Stimulated activated CD4-positive, alpha-beta T cell treated with anti-CD3 and anti-CD28 coated beads, Interleukin-1b, Interleukin-23, amount 100 ng/mL, for 1 hour (primary cell): ENCODE measurements at places on chromosomes 11 and 22.
A peak's percentile ranks its signal among the peaks of the same experiment; 100 is the strongest.

GRCh38 chr11:119482521-119483011, 59.6 kb upstream of the THY1 start:
- no peak for DNase-seq

DNA sequence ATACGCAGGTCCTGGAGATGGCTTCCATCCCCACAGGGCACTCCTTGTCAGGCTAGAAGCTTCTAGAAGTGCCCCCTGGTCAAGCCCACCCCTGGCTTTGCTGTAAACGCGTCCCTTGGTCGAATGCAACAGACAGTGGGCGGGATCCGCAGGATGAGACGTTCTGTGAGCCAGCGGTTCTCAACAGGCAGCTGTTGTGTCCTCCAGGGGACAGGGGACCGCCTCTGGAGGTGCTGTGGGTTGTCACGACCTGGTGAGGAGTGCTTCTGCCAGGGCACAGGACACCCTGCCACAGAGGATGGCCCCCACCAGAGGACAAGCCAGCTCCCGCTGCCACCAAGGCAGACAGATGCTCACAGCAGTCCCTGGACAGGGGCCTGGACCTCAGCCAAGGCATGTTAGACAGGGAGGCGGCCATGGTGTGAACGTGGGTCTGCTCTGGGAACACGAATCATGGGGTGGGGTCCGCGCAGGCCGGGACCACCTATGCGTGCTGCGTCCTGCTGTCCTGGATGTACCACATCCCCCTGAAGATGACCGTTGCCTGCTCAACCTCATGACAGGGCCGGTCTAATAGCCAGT, 11.7 kb downstream of the CRELD2 start:
- no peak for DNase-seq

DNA sequence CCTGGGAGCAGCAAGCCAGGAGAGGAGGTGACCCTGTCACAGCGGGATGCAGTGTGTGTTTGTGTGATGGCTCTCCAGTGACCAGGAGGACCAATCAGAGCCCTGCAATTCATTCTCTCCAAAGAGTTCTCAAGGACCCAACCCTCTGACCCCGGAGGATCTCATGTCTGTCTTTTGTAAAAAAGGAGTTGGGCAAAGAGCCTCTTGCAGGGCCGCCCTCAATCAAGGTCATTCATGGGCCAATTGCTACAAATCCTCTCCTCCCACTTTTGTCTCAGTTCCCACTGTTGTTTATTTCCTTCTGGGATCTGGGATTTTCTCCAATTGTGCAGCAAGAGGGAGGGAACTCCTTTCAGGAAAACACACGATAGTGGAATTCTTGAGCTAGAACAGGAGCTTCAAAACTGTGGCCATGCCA, 4.0 kb downstream of the TECTA start:
- DNase-seq: no peak

GRCh38 chr11:74443071-74443864, 24.1 kb downstream of the KCNE3 start:
- no peak for DNase-seq

DNA sequence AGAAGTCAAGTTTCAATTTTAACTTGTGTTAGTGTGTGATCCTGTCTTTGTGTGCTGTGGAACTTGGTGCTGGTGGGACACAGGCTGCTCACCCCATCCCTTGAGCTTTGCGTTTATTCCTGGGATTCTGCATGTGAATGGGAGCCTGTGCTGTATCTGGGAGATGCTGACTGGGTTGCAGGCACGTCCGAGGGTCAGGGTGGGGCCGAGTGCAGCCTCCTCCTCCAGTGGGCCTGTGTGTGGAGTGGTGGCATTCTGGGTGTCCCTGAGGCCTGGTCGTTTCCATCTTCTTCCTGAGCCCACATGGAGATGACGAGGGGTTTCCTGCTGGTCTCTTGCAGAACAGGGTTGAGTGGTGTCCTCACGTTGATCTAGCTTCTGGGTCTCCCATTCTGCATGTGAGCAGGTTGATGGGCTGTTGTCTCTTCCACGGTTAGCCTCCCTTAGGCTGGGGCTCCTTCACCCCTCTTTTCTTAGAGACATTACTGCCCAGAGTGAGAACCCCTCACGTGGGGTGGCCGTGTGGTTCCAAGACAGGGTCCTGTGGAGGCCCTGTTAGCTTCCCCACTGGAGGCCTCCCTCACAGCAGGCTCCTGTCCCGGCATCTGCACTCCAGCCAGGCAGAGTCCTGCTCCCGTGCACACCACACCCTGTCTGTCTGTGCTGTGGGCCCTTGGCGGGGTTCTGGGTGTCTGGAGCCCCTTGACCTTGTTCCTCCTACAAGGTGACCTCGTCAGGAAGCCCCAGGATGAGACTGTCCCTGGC, 4.9 kb downstream of the PTDSS2 start:
- DNase-seq: no peak

GRCh38 chr11:3933165-3933628, 77.7 kb downstream of the STIM1 start:
- DNase-seq: no peak

- no peak for DNase-seq
Measured at GRCh38 chr11:8107642-8108041, 26.6 kb downstream of the TUB start.

- DNase-seq: peak; percentile 36
Measured at GRCh38 chr11:44893846-44894617, 56.7 kb downstream of the TP53I11 start.

DNA sequence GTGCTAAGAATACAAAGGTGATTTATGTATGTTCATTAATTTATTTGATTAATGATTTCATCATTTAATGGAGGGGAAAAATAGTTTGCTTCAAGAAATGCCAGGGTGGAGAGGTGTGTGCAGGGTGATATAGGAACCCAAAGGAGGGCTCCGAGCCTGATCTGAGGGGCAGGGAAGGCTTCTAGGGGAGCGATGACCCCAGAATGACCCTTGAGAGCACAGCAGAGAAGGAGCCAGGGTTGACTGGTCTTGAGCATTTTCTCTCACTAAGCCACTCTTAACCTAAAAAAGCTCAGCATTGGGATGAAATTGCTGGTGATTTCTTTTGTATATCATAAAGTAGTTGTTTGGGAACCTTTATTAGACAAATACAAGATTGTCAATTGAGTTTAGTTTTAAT, 35.1 kb downstream of the HIPK3 start:
- no peak for DNase-seq

GRCh38 chr11:8258784-8259183, 4.9 kb downstream of the LMO1 start:
- DNase-seq: no peak

GRCh38 chr22:28407645-28408044, 272.0 kb downstream of the TTC28 start:
- DNase-seq: no peak

- no peak for DNase-seq
Measured at GRCh38 chr11:76663912-76664440, 6.6 kb downstream of the LRRC32 start.

- DNase-seq: no peak
Measured at GRCh38 chr22:38570779-38571364, 889 bp upstream of the DMC1 start.

- no peak for DNase-seq
Measured at GRCh38 chr22:43237280-43237679, 50.3 kb upstream of the TTLL12 start.

- no peak for DNase-seq
Measured at GRCh38 chr11:91261513-91261912, 963.1 kb upstream of the FAT3 start.

- DNase-seq: peak; percentile 75
Measured at GRCh38 chr22:41092023-41092817, at the start of gene EP300. Gene EP300, plus strand, starts transcription at chr22:41092592. Its CDS starts 413 bp downstream, at chr22:41093005.

DNA sequence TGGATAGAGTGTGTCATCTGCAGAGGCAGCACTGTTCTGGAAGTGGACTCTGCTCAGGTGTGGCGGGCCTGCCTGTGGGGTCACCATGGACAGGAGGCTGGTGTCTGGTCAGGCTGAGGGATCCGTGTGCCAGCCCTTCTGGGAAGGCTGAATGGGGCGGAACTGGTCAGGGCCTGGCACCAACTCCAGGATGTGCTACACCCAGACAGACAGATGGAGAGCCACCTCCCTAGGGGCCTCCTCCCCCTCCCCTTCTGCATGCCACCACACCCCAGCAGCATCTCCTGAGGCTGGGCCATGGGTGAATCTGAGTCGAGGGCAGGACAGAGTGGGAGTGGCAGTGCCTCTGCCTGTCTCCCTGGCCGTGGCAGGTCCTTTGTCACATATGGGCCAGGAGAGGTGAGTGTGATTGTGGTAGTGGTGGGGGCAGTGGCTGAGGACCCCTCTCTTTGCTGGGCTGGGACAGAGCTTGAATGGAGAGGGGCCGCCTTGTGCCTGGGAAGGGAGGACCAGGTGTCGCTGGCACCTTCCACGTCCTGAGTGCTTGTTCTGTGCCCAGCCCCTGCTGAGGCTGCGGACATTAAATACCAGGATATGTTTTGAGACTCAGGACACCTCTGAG, 29.1 kb downstream of the ST3GAL4 start:
- DNase-seq: no peak

GRCh38 chr11:93906486-93906885, 56.1 kb upstream of the VSTM5 start:
- DNase-seq: no peak

DNA sequence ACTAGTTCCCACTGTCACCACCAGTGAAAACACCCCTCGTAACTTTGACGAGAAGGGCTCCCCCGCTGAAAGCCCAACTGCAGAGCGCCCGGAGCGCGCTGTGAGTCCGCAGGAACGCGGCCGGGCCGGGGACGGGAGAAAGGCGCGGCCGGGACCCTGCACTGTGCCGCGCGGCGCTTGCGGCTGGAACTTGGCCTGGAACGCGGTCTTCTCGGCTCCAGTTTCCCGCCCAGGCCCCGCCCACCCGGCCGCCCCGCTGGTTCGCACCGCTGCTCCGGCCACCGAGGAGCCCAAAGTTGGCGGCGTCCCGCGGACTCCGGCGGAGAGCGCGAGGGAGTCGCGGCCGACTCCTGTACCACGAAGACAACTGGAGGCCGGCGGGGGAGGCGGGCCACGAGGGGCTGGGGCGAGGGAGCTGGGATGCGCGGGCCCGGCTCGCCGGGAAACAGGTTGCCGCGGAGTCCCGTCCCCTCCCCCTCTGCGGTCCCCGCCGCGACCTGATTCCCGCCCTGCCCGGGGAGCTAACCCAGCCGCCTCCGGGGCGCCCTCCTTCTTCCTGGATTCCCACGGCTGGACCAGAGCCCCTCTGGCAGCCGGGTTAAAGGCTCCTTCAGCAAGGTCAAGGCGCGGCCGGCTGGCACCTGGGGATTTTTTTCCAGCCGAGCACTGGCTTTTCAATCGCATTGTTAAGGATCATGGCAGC, 3.4 kb downstream of the TENM4 start:
- DNase-seq: no peak

- no peak for DNase-seq
Measured at GRCh38 chr11:44737245-44738085, 10.7 kb downstream of the TSPAN18 start.

- DNase-seq: no peak
Measured at GRCh38 chr22:37618072-37618656, 9.5 kb downstream of the GGA1 start.

GRCh38 chr11:119486691-119487259, 63.8 kb upstream of the THY1 start:
- DNase-seq: no peak

GRCh38 chr22:46122980-46123693, 27.2 kb upstream of the PPARA start:
- DNase-seq: no peak

DNA sequence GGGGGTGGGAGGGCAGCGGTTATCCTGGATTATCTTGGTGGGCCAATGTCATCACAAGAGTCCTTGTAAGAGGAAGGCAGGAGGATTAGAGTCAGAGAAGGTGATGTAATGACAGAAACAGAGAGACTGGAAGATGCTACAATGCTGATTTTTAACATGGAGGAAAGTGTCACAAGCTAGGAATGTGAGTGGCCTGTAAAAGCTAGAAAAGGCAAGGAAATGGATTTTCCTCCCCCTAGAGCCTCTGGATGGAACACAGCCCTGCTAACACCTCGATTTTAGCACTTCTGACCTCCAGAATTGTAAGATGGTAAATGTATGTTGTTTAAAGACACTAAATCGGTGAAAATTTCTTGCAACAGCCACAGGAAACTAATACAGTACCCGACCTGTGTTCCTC, 109.3 kb downstream of the MN1 start:
- DNase-seq: no peak

GRCh38 chr22:43833286-43834240, 21.5 kb upstream of the EFCAB6 start:
- no peak for DNase-seq

DNA sequence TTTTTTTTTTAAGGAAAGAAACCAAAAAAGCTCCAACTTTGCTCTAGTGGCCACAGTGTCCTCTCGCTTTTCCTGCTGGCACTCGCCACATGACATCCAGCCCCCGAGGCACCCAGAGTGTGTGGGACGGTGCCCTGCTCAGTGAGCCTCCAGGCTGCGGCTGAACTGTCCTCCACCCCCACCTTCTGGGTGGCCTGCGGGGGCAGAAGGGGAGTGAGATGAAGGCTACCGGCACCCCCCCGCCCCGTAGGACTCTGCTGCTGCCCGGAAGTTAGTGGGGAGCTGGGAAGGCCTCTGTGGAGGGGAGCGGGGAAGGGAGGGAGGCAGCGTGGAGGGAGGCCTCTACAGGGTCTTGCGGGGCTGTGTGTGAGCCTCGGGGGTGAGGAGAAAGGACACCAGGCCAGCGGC, 264.4 kb downstream of the CTTN start:
- no peak for DNase-seq

- no peak for DNase-seq
Measured at GRCh38 chr22:43819421-43819921, 7.4 kb upstream of the EFCAB6 start.

GRCh38 chr22:27267145-27267544, 534.4 kb downstream of the MN1 start:
- no peak for DNase-seq

DNA sequence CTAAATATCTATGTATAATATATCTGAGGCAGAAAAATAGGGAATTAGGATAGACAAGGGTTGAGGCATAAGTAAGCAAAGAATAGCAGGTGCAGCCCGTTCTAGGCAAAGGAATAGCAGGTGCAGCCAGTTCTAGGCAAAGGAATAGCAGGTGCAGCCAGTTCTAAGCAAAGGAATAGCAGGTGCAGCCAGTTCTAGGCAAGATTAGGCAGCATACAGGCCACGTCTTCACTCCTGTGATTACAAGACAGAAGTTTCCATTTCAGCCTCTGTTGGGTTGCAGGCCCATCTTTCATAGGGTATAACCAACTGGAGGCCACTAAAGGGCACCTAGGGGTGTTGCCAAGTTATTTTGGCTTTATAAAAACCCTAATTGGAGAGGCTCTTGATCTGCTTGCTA, 28.8 kb upstream of the CHORDC1 start:
- no peak for DNase-seq

GRCh38 chr11:123469089-123469488, 39.0 kb downstream of the GRAMD1B start:
- DNase-seq: no peak

DNA sequence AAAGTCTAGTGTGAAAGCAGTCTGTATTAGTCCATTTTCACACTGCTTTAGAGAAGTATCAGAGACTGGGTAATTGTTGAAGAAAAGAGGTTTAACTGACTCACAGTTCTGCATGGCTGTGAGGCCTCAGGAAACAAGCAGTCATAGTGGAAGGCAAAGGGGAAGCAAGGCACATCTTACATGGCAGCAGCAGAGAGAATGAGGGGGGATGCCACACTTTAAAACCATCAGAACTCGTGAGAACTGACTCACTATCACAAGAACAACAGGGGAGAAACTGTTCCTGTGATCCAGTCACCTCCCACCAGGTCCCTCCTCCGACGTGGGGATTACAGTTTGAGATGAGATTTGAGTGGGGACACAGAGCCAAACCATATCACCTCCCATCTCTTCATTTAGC, 13.8 kb upstream of the TUBA8 start:
- DNase-seq: no peak

- no peak for DNase-seq
Measured at GRCh38 chr11:20193307-20193706, 33.0 kb upstream of the DBX1 start.

GRCh38 chr11:57324154-57324885, 432 bp downstream of the TNKS1BP1 start:
- DNase-seq: no peak
